ENCODE measurements at places on chromosomes 12 and 14. TPM values are rescaled to one million over a fixed set of nuclear protein-coding genes. Genes with fewer than 3 reads are reported as not detected.

Gene FBLN5
- 33.4 TPM for total RNA-seq

Gene ANO4
- 11.3 TPM for total RNA-seq

Gene OR4E2
- not detected for total RNA-seq

Gene UBC
- 2,362 TPM for total RNA-seq

Gene KLRK1
- not detected for total RNA-seq

Gene HSP90AA1
- total RNA-seq, result 342 TPM

Measured in fibroblast of lung (primary cell).